ENCODE measurements at places on chromosomes 13 and 19. TPM values are rescaled to one million over a fixed set of nuclear protein-coding genes. Genes with fewer than 3 reads are reported as not detected.

DNA sequence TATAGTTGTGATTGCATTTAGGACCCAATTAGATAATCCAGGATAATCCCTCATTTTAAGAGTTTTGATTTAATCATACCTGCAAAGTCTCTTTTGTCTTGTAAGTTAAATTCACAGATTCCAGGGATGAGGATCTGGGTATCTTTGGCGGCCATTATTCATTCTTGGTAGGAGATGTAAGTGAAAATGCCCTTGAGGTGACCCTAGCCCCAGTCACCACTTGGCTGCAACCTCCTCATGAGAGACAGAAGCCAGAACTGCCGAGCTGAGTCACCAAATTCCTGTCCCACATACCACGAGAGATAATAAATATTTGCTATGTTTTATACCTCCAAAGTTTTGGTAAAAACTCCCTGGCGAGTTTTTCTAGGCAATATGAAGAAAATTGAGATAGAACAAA, 389.4 kb downstream of the RFC3 start:
- no peak overlapping the region for H3K4me3 ChIP-seq
- H3K4me1 ChIP-seq = no peaks in the 10 kb centered on the region
- H3K36me3 ChIP-seq = no peaks in the 10 kb centered on the region
- H3K27ac ChIP-seq = no peak overlapping the region

DNA sequence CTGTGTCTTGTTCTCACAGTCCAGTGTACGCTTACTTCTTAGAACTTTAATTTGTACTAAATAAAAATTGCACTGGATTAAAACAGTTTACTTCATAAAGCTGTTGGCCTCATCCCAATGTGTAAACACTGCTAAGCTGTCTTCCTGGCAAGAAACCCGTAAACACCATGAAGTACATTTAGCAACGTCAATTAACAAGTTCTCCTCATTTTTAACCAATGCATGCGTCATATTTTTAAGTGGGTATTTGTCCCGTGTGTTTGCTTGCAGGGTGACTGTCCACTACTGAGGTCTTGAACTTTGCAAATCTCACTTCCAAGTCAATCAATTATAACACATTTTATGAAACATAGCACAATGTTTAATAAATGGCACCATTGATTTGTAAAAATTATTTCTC, 28.2 kb downstream of the LAIR2 start:
- H3K36me3 ChIP-seq = no peaks in the 10 kb centered on the region
- no peaks in the 10 kb centered on the region for H3K4me1 ChIP-seq
- no peak overlapping the region for H3K27ac ChIP-seq
- no peak for DNase-seq

DNA sequence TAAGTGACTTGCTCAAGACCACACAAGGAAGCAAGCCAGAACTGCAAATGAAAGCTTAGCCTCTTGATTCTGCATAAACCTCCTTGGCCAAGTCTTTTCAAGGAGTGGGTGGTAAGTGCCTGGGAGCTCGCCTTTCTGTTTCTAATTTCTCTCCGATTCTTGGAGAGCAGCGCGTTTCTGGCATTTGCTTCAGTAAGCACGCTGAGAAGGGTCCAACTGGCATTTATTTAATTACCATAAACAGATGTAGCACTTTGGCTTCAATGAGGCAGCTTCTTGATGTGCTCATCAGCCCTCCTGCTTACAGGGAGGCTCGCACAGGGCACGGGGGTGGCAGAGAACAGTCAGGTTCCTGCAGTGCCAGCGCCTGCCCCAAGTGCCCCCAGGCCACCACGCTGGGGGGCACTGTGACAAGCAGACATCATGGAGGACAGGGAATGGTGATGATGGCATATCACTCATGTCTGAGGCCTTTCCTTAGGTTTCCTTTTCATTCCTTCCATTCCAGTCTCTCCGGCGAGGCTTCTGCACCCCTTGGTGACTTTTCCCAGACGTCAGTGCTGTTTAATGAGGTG, 13.3 kb downstream of the SIAH3 start:
- H3K27ac ChIP-seq = no peak overlapping the region
- no peaks in the 10 kb centered on the region for H3K36me3 ChIP-seq
- no peak overlapping the region for H3K4me3 ChIP-seq
- no peaks in the 10 kb centered on the region for H3K4me1 ChIP-seq
- DNase-seq = no peak

GRCh38 chr13:90362707-90363106, 984.8 kb upstream of the MIR17HG start:
- H3K36me3 ChIP-seq = no peaks in the 10 kb centered on the region
- no peak overlapping the region for H3K27ac ChIP-seq
- no peaks in the 10 kb centered on the region for H3K27me3 ChIP-seq
- DNase-seq = no peak
- H3K4me1 ChIP-seq = no peaks in the 10 kb centered on the region

Gene LRG1
- not detected for total RNA-seq

DNA sequence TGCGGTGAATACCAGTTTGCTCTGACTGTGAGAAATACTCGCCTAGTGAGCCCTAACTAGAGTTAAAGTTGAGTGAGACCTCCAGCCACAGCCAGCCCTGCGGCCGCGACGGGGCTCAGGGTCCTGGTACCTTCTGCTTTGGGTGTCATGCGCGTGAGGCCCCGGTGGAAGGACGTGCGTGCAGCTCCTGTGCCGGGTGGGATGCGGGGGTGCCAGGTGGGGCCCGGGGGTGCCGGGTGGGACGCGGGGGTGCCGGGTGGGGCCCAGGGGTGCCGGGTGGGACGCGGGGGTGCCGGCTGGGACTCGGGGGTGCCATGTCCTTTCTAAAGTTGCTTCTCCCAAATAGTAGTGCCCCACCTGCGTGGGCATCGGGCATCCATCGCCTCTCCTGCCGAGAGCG, 8.5 kb upstream of the TMPRSS9 start:
- no peaks in the 10 kb centered on the region for H3K4me1 ChIP-seq
- H3K36me3 ChIP-seq = peaks cover 6% of the 10 kb centered on the region
- no peak overlapping the region for H3K4me3 ChIP-seq
- no peaks in the 10 kb centered on the region for H3K27me3 ChIP-seq
- no peak for DNase-seq

GRCh38 chr19:53577968-53578367, 40.0 kb downstream of the ZNF331 start:
- H3K4me1 ChIP-seq = no peaks in the 10 kb centered on the region
- H3K4me3 ChIP-seq = no peak overlapping the region
- peak; percentile 27 for DNase-seq
- no peak overlapping the region for H3K27ac ChIP-seq
- no peaks in the 10 kb centered on the region for H3K27me3 ChIP-seq

Gene HCST
- 60.1 TPM for total RNA-seq

GRCh38 chr13:58207501-58207900, 576.0 kb downstream of the PCDH17 start:
- no peaks in the 10 kb centered on the region for H3K4me1 ChIP-seq
- H3K36me3 ChIP-seq = no peaks in the 10 kb centered on the region
- no peak overlapping the region for H3K27ac ChIP-seq
- H3K4me3 ChIP-seq = no peak overlapping the region

DNA sequence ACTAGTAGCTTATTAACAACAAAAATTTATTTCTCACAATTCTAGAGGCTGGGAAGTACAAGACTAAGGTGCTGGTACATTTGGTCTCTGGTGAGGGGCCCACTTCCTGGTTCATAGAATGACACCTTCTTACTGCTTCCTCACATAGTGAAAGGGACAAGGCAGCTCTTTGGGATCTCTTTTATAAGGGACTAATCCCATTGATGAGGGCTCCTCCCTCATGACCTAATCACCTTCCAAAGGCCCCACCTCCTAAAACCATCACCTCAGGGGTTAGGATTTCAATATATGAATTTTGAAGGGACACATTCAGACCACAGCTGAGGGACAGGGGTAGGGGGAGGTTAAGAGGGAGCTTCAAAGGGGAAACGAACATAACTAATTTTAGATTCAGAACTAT, 20.3 kb downstream of the SPART start:
- no peak for DNase-seq
- no peak overlapping the region for H3K27ac ChIP-seq
- H3K27me3 ChIP-seq = no peaks in the 10 kb centered on the region
- H3K4me1 ChIP-seq = no peaks in the 10 kb centered on the region
- peaks cover 11% of the 10 kb centered on the region for H3K36me3 ChIP-seq

DNA sequence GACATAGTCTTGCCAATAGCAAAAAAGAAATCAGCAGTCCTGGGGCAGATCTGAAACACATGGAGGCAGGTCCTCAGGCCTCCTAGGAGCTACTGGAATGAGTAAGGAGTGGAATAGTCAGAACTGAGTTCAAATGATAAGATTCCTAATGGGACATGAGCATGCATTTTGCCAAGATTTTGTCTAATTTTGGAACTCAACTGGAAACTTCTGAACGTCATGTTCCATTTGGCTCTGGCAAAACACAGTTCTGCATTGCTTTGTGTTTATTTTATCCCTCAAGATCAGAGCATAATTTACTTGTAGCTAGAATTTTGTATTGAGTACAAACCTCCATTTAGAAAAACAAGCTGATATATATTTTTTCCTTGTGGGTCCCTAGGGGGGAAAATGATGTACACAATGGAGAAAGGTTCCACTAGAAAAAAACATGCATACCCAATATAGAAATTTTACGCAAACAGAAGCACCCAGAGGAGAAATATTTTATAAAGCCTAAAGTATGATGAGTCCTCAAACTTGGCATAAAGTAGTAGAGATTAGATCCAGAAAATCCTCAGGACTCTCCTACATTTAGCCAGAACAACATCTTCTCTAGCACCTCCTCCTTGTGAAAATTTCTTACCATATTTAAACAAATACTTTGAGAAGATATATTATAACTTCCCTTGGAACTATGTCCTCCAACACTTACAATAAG, 149.0 kb upstream of the SERP2 start:
- no peaks in the 10 kb centered on the region for H3K36me3 ChIP-seq
- no peaks in the 10 kb centered on the region for H3K27me3 ChIP-seq
- H3K4me3 ChIP-seq = no peak overlapping the region
- H3K4me1 ChIP-seq = no peaks in the 10 kb centered on the region

Gene CABP5
- not detected for total RNA-seq
